ENCODE measurements at places on chromosomes 5 and 9.

- no peak for DNase-seq
Measured at GRCh38 chr5:67211926-67212325, 15.3 kb upstream of the CD180 start.

DNA sequence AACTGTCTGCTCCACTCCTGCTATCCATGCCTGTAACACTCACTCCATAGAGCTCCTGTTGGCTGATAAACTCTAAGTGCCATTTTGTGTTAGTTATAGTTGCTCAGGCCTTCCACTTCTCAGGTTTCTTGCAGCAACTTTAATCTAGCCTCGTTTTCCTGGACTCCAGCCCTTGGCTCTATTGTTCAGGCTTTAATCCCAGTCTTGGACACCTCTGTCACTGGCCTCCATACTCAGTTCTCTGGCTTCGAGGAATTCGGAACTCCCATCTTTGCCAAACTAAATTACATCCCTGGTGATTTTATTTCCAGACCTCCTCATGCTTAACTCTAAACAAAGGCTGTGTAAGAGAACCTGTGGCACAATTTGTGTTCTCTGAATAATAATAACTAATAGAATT, 39.8 kb downstream of the EMB start:
- DNase-seq: peak; percentile 61

DNA sequence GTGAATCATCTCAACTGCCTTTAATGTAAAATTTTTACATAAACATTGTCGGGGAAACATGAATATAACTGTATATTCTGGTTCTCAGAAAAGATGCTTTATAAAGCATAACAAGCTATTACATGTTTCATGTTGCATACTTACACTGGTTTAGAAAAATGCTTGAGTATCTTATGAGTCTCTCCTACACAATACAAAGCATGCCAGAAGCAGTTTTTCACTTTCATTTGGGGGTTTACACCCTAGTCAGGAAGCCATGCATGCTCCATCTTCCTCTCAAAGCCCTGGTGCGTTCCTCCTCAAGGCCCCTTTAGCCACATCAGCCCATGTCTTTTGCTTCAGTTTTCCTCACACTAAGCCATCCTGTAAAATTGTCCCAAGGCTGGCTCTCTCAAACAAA, 22.8 kb downstream of the ELAVL2 start:
- DNase-seq: no peak

GRCh38 chr5:39947657-39948056, 522.9 kb upstream of the DAB2 start:
- no peak for DNase-seq

DNA sequence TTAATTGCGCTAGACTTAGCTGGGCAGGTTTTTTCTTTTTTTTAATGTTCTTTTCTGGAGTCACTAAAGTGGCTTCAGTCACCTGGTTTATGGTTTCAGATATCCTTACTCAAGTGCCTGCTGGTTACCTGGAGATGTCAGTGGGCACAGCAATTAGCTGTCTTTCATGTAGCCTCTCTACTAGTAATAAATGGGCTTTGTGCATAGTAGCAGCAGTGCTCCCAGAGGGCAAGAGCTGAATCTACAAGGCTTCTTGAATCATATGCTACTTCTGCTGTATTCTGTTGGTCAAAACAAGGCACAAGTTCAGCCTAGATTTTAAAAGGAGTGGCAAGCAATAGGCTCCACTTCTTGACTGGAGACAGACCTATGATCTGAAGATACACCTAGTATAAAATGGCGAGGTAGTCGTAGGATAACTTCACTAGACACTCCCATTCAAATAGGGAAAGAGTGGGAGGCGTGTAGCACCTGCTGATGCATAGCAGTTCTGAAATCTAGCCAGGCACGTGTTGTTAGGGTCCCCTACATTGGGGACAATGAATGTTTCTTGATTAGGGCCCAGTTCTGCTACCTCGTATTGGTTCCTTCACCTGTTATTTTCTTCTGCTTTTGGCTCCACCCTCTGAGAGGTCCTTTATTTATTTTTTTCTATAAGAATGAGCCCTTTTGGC, 7.0 kb downstream of the SCAMP1 start:
- no peak for DNase-seq

DNA sequence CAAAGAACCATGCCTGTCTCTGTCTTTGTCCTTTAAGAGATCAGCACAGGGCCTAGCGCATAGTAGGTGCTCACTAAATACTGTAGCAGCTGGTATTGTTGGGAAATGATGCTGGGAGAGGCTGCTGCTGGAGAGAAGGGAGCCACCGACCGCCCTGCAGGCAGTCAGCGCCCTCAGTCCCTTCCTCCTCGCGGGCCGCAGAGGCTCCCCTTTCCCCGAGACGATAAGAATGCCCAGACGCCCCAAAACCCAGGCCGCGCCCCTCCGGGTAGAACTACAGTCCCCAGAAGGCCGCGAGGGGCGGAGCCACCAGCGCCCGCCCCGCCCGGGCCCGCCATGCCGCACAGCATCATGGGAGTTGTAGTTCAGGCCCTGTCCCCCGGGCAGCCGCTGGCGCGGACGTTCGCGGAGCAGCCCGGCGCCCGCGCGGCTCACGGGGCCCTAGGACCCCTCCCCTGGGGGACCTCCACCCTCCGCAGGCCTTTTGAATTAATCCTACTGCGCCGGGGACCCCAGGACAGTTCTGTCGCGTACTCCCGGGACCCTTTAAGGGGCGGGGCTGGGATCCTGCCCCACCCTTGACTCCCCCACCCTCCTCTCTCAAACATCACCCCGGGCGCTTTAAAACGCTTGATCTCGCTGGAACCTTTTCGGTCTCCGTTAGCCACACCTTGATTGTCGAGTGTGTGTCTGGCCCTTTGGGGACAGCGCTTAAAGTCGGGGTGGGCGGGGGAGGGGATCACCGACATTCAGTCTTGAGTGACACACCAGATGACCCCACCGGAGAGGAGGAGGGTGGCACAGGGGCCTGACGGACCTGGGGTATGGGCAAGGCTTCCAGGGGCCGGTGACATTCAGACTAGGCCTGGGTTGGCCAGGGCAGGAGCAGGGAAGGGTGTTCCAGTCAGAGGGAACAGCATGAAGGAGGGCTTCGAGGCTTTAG, 24.8 kb upstream of the IER5L start:
- peak; percentile 94 for DNase-seq

- DNase-seq: no peak
Measured at GRCh38 chr9:121505903-121506735, 6.5 kb upstream of the GGTA1 start.

GRCh38 chr5:11056560-11056959, 295.5 kb upstream of the DAP start:
- DNase-seq: no peak

DNA sequence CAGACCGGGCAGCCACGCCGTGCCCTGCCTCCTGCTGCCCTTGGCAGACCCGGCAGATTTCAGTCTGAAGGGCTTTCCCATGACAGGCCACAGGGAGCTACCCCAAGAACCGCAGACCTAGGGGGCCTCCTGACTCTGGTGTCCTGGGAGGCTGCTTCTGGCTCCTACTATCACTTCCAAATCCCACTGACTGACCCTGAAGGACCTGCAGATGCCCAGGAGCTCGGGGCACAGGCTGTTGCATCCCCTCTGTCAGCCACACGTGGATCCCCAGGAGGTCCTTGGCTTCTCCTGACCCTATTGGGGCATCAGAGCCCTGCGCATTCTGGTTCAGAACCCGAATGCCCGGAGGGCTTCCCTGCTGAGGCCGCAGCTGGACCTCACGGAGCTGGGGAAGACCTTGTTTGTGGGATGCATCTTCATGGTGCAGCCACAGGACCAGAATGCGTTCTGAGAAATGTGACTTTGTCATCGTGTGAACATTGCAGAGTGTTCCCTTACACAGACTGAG, 81.3 kb upstream of the IRX4 start:
- no peak for DNase-seq

DNA sequence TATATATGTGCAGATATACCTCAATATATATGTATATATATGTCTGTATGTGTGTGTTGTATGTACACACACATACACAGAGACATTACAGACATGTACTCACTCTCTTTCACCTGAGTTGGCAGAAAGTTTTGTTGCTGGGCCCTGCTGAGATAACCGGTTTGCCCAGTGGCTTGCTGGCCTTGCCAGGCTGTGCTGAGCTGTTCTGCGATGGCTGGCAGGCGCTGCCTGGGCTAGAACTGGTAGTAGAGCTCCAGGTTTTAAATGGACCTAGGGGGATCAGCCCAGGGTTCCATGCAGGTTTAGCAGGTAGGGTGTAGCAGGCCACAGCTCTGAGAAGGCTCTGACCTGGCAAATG, 394.3 kb downstream of the GADD45G start:
- no peak for DNase-seq

GRCh38 chr5:184471-184870, 6.8 kb upstream of the LRRC14B start:
- DNase-seq: no peak

DNA sequence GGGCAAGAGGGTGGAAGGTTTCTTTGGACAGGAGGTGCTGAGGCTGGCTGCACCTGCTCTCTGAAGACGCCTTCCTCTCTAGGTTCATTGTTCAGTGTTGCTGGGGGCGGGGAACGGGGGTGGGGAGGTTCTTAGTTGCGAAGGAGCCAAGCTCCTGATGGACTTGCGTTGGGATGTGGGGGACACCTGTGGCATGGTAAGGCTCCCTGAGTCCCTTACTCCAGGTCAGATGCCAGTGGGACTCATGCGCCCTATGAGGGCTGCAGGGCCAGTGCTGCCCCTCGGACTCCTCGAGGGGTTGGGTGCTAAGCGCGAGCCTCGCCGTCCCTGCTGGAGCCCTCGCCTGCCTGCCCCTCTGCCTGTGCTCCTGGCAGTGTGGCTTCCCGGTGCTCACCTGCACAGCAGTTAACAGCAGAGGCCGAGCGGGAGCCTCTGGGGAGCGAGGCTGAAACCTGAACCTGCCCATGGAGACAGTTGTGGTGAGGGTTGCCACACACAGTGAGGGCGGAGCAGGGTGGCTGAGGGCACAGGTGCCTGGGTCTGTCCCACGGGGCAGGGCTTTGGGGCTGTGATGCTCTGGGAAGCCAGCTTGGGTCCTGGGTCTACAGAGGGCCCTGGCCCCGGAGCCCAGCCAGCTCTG, 5.5 kb downstream of the RNU6ATAC start:
- no peak for DNase-seq

DNA sequence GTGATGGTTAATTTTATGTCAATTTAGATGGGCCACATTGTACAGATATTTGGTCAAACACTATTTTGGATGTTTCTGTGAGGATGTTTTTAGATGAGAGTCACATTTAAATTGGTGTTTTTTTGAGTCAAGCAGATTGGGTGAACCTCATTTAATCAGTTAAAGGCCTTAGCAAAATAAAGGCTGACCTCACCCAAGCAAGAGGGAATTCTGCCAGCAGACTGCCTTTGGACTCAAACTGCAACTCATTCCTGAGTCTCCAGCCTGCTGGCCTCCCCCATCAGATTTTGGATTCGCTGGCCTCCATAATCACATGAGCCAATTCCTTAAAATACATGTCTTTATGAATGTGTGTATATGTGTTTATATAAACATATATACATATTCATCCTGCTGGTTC, 282.7 kb upstream of the POU5F2 start:
- DNase-seq: no peak

GRCh38 chr5:83639911-83640310, 80.7 kb downstream of the HAPLN1 start:
- no peak for DNase-seq

DNA sequence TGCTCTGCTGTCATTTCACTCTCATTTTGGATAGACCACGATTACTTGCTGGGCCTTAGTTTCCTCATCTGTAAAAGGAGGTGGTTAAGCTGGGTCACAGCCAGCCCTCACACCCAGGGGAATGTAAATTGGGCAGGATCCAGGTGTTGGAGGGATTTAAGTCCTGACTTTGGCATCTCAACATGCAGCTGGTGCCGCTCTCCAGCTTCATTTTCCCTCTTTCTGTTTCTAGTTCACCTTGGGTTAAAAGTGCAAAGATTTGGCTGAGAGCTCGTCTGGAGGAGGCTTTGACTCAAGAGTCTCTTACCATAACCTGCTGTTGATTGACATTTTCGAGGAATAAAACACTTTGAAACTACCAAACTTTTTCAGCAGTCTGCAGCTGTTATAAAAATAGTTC, 144.3 kb upstream of the DHFR start:
- DNase-seq: no peak

GRCh38 chr5:139975306-139975705, 67.8 kb downstream of the NRG2 start:
- DNase-seq: no peak

GRCh38 chr9:128405077-128405779, 15.4 kb upstream of the CERCAM start:
- no peak for DNase-seq

DNA sequence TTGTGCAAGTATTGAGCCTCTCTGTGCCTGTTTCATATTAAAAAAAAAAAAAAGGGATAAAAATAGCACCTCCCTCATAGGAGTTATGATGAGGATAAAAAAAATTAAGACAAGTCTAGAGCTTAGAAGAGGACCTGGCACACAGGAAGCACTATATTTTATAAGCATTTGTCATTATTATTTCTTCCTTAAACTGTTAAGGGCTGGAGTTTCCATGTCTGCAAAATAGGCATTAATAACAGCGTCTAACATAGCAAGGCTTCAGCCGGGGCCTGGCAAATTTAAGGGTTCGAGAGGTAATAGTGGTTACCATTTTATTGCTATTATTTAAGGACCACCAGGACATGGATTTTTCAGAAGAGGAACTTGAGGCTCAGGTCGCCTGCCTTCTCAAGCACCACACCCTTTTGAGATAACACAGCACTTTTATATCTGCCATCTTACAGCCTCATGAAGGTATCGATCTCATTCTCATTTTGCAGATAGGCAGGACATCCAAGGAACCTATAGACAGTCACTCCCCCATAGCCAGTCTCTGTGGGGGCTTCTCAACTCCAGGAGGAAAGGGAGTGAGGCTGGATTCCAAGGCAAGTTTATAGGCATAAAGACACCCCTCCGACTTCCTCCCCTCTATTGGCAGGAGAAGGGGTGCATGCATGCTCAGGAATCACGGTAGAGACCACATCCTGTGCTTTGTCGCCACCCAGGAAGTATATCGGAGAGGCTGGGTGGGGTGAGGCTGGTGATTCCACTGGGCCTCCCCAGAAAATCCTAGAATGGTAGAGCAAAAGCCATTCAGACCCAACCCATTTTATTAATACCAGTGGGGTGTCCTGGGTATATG, 2.4 kb downstream of the ANXA6 start:
- DNase-seq: peak; percentile 21

DNA sequence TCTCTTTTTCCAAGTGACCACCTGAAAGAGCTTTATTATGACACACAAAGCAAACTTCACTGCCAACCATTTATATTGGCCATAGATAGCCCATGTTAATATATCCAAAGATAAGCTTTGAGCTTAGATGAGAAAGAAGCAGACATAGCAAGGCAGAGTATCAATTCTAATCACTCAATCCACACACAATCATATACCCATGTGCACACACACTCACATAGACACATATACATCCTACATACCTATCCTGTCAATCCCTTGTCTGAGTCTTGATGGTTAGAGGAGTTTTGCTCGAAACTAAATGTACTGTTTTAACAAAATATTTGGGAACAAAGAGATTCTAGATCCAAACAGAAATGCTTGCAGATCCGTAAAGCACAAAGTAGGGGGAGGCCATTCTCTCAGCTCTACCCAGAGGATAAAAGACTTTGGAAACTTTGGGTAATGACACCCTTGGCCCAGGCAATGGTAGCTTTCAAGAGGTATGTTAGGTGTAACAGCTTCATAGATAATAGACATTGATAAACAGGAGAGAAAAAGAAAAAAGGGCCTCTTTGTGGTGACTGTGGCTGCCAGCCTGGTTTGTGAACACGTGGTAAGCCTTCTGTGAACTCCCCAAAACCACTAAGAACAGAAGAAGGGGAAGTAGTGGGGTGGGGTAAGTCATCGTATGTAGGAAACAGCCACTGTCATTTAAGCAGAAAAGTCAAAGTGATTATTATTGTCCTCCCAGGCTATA, 121.6 kb downstream of the TLR4 start:
- DNase-seq: no peak

GRCh38 chr9:109787735-109788134, 7.7 kb downstream of the PALM2AKAP2 start:
- DNase-seq: no peak

Measured in muscle of back (tissue), 13 donors.